ENCODE measurements at places on chromosomes 13 and 19. TPM values are rescaled to one million over a fixed set of nuclear protein-coding genes. Genes with fewer than 3 reads are reported as not detected.

The GSX1 gene
- not detected for total RNA-seq

The DIAPH3 gene
- total RNA-seq: 17.8 TPM

The PGLYRP2 gene
- 0.26 TPM for total RNA-seq

The WTIP gene
- 0.59 TPM for total RNA-seq

The PPM1N gene
- total RNA-seq: 3.5 TPM

DNA sequence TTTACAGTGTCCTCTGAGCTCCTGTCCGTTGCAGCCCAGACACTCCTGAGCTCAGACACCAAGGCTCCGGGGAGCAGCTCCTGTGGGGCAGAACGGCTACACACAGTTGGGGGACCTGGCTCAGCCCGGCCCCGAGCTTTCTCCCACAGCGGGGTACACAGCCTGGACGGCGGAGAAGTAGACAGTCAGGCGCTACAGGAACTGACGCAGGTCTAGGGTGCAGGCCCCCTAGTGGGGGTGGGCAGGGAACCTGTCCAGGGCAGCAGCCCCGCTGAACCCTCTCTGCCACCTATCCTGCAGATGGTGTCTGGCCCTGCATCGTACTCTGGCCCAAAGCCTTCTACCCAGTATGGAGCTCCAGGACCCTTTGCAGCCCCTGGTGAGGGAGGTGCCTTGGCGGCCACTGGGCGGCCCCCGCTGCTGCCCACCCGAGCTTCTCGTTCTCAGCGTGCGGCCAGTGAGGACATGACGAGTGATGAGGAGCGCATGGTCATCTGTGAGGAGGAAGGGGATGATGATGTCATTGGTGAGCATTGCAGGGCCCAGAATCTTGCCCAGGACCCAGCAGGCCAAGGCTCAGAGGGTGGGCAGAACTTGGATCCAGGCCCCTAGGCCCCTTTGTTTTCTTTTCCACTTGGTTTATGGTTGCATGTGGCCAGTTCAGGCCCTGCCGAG, 12.9 kb upstream of the PRR19 start:
- no peaks in the 10 kb centered on the region for H3K27me3 ChIP-seq
- H3K4me1 ChIP-seq: peaks cover 15% of the 10 kb centered on the region
- no peak overlapping the region for H3K4me3 ChIP-seq
- no peak overlapping the region for H3K27ac ChIP-seq
- H3K36me3 ChIP-seq: peaks cover 22% of the 10 kb centered on the region

DNA sequence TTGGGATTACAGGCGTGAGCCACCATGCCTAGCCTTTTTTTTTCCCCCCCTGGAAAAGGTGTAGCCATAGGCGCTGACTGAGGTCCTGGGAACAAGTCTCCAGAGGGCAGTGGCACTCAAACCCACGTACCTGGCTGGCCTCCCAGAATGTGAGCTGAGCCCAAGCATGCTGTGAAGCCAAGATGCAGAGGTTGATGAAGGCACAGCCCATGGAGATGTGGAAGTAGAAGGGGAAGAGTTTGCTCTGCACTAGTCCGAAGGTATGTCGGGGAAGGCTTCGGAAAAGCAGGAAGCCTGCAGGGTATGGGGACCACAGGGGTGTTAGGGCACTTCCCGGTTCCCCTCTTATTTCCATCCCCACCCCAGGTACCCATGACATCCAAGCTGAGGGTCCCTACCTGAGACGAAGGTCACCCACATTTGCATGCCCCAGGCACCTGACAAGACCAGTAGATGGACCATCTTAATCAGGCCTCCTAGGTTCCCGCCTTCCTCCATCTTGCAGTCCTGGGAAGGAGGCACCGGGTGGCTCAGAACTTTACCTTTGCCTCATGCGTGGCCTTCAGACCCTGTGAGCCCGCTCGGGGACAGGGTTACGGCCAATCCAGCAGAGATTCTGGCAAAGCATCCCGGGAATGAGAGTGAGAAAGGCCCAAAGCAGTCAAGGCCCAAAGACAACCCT, 805 bp downstream of the TMEM205 start:
- H3K27me3 ChIP-seq: no peaks in the 10 kb centered on the region
- H3K27ac ChIP-seq: peak overlapping the region; percentile 85
- H3K4me3 ChIP-seq: peak overlapping the region; percentile 95
- peaks cover 11% of the 10 kb centered on the region for H3K4me1 ChIP-seq

DNA sequence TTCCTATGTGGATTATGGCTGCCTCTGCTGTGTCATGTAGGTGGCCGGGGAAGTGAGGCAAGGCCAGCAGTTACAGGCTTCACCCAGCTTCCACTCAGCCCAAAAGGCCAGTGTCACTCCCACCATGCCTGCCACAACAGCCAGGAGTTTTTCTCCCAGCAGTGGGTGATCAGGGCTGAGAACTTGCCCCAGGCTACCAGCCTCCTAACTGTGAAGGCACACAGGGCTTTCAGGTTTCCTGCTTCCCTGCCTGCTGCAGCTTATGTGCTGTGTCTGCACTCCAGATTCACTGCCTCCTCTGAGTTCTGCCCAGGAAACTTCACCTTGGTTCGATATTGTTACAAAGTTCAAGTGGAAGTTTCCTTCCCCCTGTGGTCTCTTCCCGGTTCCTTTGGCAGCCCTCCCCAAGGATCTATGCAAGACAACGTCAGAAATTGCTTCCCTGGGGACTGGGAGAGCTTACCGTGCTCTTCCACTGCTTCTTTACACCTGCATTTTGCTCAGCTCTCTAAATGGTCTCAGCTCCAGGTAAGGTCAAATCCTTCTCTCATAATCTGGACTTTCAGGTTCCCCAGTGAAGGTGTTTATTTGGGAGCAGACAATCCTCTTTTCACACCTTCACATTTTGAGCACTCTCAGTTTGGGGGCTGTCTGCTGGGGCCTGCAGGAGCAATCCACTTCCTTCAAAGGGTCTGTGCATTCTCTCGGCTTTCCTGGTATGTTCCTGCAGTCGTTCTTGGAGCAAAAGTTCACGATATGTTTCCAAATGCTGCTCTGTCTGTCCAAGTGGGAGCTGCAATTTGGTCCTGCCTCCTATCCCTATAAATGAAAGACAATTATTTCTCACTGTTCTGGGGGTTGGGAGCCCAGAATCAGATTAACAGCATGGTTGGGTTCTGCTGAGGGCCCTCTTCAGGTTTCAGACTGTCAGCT, 1730.1 kb upstream of the PRR20A start:
- no peak for DNase-seq
- H3K4me1 ChIP-seq: no peaks in the 10 kb centered on the region
- H3K4me3 ChIP-seq: no peak overlapping the region
- H3K27ac ChIP-seq: no peak overlapping the region
- H3K36me3 ChIP-seq: no peaks in the 10 kb centered on the region

- DNase-seq: no peak
- H3K27me3 ChIP-seq: no peaks in the 10 kb centered on the region
- H3K4me1 ChIP-seq: no peaks in the 10 kb centered on the region
- no peak overlapping the region for H3K4me3 ChIP-seq
- no peaks in the 10 kb centered on the region for H3K36me3 ChIP-seq
Measured at GRCh38 chr19:56974556-56975207, 134.2 kb upstream of the PEG3 start.

- no peak overlapping the region for H3K27ac ChIP-seq
- no peaks in the 10 kb centered on the region for H3K27me3 ChIP-seq
- no peak overlapping the region for H3K4me3 ChIP-seq
- no peak for DNase-seq
- no peaks in the 10 kb centered on the region for H3K36me3 ChIP-seq
Measured at GRCh38 chr13:50627111-50627510, 216.4 kb downstream of the DLEU7 start.

Data from GM12878 (cell line).